RWPE2 (cell line): ENCODE measurements at places on chromosomes 11 and 22.
A peak's percentile ranks its signal among the peaks of the same experiment; 100 is the strongest.

DNA sequence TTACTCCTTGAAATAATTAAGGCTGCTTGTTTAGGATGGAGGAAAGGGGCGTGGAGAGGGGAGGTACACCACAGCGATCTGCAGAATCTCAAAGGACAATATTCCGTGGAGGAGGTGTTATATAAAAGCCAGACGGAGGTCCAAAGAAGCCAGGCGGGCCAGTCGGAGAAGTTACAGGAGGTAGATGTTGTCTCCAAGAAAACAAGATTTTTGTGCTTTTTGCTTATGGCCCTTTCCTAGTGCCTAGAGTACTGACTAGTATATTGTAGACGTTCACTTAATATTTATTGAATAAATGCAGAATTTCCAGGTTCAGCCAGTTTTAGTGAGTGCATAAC lies 761 bp downstream of the ZDHHC13 start:
- DNase-seq: no peak

GRCh38 chr22:44664149-44664548 lies 37.9 kb upstream of the PRR5 start:
- no peak for DNase-seq

DNA sequence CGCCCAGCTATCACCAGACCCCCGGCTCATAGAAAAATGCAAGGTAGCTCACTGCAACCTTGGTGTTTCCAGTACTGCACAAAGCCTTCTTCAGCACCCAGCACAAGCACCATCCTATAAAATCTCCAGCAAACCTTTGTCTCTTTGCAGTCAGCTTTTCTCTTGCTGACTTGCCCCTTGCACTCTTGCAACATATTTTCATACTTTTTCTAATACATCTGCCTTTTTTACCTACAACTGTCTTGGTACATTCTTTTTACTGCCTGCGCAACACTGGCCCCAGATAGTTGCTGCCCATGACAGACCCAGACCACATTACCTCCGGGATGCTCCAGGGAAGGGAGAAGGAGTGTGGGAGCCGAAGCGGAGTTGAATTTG lies 142.4 kb downstream of the MPPED1 start:
- DNase-seq: no peak

DNA sequence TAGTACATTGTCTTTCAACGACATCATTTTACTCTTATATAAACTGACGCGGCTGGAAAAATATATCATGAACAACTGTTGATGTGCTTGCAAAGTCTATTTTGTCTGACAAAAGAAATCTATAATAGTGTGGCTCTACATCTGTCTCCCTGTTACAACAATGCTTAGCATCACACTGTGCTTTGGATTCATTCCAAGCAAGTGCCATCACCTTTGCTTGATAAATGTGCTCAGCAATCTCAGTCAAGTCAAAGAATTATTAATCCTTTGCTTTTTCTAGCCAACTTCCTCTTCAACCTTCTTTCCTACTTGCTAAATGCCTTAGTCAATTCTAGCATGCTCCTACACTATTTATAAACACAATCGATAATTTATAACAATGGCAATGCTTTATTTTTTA lies 140.5 kb downstream of the FCHSD2 start:
- no peak for DNase-seq

DNA sequence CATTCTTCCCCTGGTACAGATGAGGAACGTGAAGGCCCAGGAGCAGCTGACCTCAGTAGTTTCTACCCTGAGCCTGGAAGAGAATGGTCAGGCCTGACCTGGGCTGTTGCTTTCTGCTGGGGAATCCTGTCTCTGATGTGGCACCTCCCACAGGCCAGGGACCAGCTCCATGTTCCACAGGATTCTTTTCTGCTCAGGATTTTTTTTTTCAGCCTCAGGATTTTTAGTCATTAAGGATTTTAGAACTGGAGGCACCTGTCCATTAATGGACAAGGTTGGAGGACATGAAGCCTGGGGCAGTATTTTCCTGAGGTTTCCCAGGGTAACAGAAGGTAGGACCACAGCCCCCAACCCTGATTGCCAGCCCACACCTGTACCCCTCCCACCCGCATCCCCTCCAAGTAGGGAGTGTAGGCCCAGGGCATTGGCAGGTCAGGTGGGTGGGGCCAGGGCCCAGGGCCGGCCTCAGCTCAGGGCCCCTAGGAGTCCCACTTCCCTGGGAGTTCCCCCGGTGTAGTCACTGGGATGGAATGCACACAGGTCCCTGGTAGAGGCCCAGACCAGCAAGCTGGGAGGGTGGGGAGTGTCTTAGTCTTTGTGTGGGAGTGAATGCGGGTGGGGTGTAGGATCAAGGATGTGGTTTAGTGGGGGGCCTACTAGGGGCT lies 16.1 kb downstream of the BIK start:
- peak; percentile 91 for DNase-seq

DNA sequence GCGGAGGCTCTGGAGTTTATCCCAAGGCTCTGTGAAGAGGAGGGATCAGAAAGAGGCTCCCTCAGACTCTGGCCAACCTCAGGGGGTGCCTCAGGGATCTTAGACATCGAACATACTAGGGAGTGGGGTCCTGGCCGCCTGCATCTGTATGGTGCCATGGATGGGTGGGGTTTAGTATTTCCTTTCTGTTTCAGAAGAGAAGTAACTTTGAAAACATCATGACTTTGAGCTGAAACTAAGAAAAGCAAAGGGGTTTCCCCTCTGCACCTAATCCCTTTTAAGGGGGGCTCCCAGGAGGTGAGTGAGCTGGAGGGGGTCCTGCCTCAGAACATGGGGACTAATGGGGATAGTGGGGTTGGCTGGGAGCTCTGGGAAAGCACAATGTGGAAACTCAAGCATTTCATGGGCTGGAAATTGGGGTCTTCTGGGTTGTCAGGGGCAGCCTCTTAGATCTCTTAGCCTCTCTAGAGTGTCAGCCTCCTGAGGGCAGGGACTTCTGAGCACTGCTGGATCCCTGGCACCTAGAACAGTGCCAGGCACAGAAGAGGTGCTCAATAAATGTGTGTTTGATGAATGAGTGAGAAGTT lies 11.8 kb upstream of the SSTR3 start:
- DNase-seq: no peak

DNA sequence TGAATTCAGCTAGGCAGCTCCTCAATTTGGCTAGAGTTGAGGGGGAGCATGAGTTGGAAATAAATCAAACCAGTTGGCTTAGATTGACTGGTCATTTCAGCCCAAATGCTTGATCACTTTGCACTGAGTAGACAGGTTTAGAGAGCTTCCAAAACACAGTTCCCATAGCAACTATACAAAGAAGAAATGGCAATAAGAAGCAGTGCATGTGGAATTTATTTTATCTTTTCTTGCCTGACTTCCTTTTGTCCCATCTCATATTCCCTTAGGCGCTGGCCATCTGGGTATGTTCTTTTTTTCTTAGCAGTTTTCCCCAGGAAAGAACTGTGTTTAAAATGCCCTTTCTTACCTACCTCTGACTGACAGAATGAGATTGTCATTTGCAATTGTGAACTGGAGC lies 38.7 kb upstream of the C11orf87 start:
- no peak for DNase-seq

DNA sequence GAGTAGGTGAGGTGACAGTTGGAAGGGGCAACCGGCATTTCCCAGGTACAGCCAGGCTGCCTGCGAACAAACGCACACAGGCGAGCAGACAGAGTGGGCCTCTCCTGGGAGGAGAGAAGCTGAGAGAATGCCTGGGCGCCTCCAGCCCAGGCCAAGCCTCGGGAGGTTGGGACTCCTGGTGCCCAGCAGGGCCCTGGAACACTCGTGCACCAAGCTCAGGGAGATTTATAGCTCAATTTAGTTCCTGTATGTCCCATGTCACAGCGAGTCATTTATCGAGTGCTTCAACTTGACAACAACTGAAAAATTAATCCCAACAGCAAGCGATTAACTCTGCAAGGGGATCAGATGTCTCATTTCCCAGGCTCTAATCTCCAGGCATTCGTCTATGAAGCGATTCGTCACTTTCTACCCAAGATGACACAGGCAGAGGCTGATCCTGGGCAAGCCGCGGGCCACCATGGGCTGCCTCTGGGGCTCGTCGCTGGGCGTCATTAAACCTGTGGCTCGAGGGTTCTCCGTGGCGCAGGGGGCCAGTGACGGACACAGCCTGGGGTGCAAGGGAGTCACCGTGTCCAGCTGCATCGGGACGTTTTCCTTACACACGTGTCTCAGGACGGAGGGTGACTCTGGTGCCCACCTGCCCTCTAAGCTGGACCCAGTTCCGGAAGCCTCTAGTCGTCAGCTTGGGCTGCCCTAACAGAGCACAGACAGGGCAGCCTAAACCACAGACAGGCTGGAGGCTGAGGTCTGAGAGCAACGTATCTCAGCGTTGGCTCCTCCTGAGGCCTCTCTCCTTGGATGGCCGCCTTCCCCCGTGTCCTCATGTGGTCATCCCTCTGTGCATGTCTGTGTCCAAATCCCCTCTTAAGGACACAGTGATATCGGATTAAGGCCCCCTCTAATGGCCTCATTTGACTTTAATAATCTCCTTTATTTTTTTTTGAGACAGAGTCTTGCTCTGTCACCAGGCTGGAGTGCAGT lies 154.1 kb downstream of the CTTN start:
- DNase-seq: no peak

DNA sequence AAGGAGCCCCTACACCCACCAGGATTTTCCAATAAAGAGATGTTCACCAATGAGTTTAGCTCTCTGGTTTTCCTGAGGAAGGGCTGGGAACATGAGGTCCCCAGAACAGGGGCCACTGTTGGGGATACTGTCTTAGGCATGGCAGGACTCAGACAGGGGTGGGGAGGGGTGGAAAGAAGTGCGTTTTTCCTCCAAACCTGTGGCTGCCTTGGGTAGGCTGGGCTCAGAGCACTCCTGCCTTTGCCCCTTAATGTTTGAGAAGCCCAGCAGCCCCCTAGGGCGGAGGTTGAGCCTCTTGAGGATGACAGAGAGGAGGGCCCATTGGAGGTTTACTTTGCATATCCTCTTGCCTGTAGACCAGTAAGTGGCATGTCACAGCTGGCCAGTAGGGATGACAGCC lies 10.6 kb downstream of the MTFP1 start:
- no peak for DNase-seq

- no peak for DNase-seq
These were observed 65.0 kb upstream of the TMEM45B start for GRCh38 chr11:129750343-129751292.

GRCh38 chr11:73387594-73388264 lies 11.5 kb downstream of the RELT start:
- DNase-seq: no peak

- DNase-seq: no peak
These were observed 9.5 kb upstream of the CREB3L1 start for GRCh38 chr11:46267930-46268329.

GRCh38 chr22:34847072-34847471 lies 218.9 kb upstream of the ISX start:
- no peak for DNase-seq

DNA sequence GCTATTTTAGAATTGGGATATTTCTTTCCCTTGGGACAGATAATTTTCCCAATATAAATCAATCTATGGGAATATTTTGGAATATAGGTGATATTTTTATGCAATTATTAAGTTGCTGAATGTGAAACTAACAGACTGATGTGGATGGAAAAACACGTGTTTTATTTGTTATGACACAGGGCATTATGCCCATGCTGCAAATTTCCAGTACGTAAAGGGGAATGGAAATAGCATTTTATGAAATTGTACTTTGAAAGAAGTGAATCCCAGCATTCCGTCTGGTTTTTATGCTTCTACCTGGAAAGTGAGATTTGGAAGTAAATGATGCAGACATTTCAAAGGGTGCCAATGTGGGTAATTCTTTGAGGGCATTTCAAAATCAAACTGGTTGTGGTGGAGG lies 142.7 kb downstream of the PARVA start:
- no peak for DNase-seq

DNA sequence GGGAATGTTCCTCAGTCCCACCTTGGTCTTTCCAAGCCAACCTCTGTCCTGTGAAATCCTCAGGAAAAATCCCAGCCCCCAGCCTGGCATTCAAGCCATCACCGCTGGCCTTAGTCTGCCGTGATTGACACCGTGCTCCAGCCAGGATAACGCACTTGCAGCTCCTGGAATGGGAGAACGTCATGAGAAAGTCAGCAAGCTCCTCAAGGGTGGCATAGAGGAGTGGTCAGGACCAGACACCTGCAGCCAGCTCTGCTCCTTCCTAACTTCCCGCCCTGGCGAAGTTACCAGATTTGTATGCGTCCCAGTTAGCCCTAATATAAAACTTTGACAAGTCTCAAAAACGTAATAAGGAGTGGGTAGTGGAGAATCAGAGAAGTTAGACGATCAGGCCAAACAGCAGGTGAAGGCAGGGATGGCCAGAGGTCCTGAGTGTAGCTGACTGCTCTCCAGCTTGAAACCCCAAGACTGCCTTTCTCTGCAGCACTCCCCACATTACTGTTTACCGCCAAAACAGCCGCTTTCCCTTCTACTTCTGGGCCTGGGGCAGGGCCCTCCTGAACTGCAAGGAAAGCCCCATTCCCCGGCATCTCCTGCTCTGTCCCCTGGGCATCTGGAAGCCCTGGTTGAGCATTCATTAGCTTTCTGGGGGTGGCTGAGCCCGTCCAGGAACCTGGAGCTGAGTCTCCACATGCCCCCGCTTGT lies 1.3 kb upstream of the DKK3 start:
- no peak for DNase-seq

DNA sequence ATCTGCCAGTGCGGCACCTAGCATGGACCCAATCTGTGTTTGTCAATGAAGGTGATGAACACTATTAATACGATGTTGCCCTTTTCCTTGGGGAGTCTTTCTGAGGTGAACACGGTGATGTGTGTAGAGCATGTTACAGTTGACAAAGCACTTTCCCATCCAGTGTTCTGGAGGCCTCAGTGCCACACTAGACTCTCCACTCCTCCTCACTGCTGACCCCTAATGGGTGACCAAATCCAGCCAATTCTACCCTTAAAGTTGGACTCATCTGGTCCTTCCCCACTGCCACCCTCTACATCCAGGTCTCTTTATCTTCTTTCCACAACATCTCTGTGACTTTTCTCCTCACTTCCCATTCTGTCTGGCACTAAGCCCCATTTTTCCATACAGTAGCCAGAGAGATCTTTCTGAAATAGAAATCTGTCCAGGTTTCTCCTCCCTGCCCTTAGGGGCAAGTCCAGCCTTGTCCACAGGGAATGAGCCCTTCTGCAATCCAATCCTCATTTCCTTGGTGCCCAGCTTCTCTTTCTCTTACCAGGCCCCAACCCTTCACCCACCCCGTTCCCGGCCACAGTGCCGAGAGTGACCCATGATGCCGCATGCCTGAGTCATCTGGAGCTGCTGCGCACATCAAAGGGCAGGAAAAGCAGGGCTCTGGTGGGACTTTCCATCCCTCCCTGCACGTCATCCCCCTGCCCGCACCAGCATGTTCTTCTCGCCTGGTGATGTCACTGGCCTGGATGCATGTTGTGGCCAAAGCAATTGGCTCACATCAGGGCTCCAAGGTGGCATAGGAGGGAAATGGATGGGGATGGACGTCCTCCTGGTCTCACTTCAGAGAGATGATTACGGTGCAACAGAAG lies 64.2 kb downstream of the RASSF10 start:
- peak; percentile 94 for DNase-seq

DNA sequence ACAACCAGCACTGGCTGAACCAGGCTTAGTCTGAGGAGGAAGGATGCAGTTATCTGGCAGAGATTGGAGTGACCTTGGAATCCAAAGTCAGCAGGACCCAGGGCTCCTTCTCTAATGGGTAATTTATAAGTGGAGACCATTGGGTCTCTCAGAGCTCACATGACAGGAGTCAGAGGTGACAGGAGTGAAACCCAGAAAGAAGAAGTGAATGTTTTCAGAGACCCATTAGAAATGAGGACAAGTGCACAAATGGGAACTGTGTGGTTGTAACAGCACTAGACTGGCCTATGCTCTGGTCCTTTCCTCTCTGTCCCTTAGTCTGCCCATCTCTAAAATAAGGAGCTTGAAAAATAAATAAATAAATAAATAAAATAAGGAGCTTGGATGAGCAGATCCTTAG lies 107.4 kb downstream of the SERGEF start:
- DNase-seq: no peak

- no peak for DNase-seq
These were observed 38.5 kb downstream of the GAB2 start for GRCh38 chr11:78379039-78379670.
